ENCODE measurements at places on chromosomes 16 and 17. TPM values are rescaled to one million over a fixed set of nuclear protein-coding genes. Genes with fewer than 3 reads are reported as not detected.

C16orf92 gene
- not detected for total RNA-seq

TMEM106A gene
- total RNA-seq = 11.9 TPM

SLC5A11 gene
- not detected for total RNA-seq

TM4SF5 gene
- total RNA-seq = not detected

DNA sequence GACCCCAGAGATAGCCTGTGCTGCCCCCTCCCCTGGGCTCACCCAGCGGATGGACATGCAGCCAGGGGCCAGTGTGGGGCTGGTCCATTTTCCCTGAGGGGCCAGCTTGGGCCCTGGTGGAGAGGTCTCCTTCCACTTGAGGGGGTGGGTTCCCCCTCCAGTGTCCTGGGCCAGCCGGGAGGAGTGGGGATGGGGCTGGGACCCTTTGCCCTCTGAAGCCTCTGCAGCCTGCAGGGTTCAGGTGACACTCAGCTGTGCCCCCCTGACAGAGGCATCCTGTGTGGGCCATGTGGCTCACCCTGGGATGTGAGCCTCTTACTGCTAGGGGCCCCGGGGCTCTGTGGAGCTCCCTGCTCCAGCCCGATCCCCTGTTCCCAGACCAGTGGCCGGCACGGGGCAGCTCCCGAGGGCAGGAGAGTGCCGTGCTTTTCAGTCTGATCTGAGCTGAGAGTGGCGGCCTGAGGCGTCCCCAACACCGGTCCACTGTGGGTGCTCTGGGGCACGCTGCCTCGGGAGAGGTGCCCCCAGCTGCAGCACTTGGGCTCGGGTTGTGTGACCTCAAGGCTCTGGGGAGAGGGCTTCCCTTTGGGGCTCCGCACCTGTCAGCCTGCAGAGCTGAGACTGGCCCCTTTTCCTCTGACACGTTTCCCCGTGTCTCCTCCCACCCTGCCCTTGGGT is 439 bp upstream of the GNG13 start:
- DNase-seq = no peak

- DNase-seq = no peak
Measured at GRCh38 chr16:1184156-1184868, 31.4 kb downstream of the CACNA1H start.

NPIPA7 gene
- 3.9 TPM for total RNA-seq
